Stomach (tissue), 19 donors: ENCODE measurements at places on chromosomes 1 and 21. TPM values are rescaled to one million over a fixed set of nuclear protein-coding genes. Genes with fewer than 3 reads are reported as not detected.

GRCh38 chr21:28235169-28235895 is 757.3 kb downstream of the LTN1 start:
- DNase-seq, result no peak
- H3K27me3 ChIP-seq, result no peaks in the 10 kb centered on the region
- no peaks in the 10 kb centered on the region for H3K36me3 ChIP-seq
- H3K27ac ChIP-seq, result no peak overlapping the region
- H3K4me1 ChIP-seq, result no peaks in the 10 kb centered on the region
- no peak overlapping the region for H3K4me3 ChIP-seq

- H3K27ac ChIP-seq, result peak overlapping the region; percentile 98
- no peaks in the 10 kb centered on the region for H3K36me3 ChIP-seq
- H3K4me3 ChIP-seq, result peak overlapping the region; percentile 71
- H3K4me1 ChIP-seq, result peaks cover 59% of the 10 kb centered on the region
These were observed 639 bp upstream of the SPATA1 start for GRCh38 chr1:84505493-84506001.

GRCh38 chr1:38444770-38445442 is 398.3 kb upstream of the POU3F1 start:
- H3K27ac ChIP-seq, result no peak overlapping the region
- no peaks in the 10 kb centered on the region for H3K27me3 ChIP-seq
- no peaks in the 10 kb centered on the region for H3K36me3 ChIP-seq
- DNase-seq, result no peak

The RSRP1 gene
- 144 TPM for total RNA-seq

The EPHB2 gene
- total RNA-seq, result not detected

The GNG12 gene
- total RNA-seq, result 62.4 TPM

The TMOD4 gene
- not detected for total RNA-seq

GRCh38 chr1:207040181-207040533 is 7.6 kb upstream of the C1orf116 start:
- no peaks in the 10 kb centered on the region for H3K27me3 ChIP-seq
- peak overlapping the region; percentile 1 for H3K27ac ChIP-seq
- no peaks in the 10 kb centered on the region for H3K36me3 ChIP-seq

DNA sequence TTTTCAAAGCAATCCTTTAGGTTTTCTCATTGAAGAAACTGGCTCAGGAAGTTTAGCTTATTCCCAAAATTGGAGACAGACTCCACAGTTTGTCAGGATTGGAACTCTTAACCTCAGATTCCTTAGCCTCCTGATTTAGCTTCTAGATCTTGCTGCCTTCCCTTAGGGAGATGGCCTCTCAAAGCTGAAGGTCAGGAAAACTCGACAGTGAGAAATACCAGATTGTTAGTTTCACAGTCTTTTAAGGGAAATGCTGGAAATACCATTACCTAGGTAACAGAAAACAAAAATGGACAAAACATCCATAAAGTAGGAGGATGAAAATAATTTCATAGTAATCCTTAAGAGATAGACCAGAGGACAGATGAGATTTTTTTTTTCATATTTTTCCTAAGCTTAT is 7.8 kb downstream of the RASAL2 start:
- H3K27ac ChIP-seq, result no peak overlapping the region
- H3K4me1 ChIP-seq, result peaks cover 54% of the 10 kb centered on the region
- no peaks in the 10 kb centered on the region for H3K36me3 ChIP-seq
- no peak overlapping the region for H3K4me3 ChIP-seq
- no peaks in the 10 kb centered on the region for H3K27me3 ChIP-seq

The DIP2A gene
- 52.9 TPM for total RNA-seq

DNA sequence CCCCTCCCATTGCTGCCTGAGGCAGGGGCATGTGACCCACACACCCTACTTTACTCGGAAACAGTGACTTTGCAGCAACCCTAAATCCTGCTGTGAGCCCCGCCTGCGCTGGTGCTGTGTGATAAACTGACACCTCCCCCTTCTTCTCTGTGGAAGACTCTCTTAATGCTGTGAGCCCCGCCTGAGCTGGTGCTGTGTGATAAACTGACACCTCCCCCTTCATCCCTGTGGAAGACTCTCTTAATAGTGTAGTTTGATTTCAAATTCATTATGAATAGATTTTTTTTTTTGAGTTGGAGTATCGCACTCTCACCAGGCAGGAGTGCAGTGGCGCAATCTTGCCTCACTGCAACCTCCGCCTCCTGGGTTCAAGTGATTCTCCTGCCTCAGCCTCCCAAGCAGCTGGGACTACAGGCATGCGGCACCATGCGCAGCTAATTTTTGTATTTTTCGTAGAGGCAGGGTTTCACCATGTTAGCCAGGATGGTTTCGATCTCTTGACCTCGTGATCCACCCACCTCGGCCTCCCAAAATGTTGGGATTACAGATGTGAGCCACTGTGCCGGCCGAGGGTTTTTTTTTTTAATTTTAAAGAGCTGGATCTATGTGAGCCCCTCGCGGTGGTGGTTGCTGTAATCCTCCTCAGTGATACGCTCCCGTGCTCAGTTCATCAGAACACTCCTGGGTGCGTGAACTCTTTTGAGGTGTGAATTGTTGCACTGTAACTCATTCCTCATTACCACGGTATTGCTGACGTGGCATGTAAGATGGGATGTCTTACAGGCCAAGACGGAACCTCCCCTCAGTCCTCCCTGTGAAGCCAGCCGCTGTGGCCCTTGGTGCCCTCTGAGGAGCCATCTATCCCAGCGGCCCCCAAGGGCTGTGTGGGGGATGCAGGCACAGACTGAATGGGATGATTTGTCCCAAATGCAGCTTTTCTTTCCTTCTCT is 60.3 kb downstream of the GALNT2 start:
- no peaks in the 10 kb centered on the region for H3K36me3 ChIP-seq
- no peaks in the 10 kb centered on the region for H3K27me3 ChIP-seq
- no peak overlapping the region for H3K27ac ChIP-seq
- no peak overlapping the region for H3K4me3 ChIP-seq
- peak; percentile 47 for DNase-seq

DNA sequence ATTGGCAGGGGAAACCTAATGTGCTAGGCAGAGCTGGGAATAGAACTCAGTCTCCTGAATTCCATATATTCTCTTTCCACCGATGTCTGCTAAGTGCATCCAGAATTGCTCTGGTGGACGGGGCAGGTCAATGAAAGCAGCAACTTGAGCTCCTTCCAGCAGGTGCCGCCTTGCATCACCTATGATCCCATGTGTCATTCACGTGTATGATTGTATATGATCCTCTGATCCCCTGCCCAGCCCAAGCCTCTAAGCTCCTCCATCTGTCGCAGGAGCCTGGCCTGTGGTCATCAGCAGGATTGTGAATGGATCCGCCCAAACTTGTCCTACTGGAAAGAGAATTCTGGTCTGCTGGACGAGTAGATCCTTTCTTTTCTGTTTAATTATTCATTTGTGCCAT is 13.1 kb downstream of the ACTA1 start:
- H3K4me1 ChIP-seq, result no peaks in the 10 kb centered on the region
- no peaks in the 10 kb centered on the region for H3K36me3 ChIP-seq
- no peak overlapping the region for H3K27ac ChIP-seq
- H3K4me3 ChIP-seq, result no peak overlapping the region

- H3K27me3 ChIP-seq, result no peaks in the 10 kb centered on the region
- no peak overlapping the region for H3K4me3 ChIP-seq
- DNase-seq, result no peak
- peak overlapping the region; percentile 75 for H3K27ac ChIP-seq
- peaks cover 97% of the 10 kb centered on the region for H3K36me3 ChIP-seq
- H3K4me1 ChIP-seq, result peaks cover 32% of the 10 kb centered on the region
These were observed 22.5 kb upstream of the PWP2 start for GRCh38 chr21:44084496-44085241.

The XPR1 gene
- total RNA-seq, result 10.3 TPM

DNA sequence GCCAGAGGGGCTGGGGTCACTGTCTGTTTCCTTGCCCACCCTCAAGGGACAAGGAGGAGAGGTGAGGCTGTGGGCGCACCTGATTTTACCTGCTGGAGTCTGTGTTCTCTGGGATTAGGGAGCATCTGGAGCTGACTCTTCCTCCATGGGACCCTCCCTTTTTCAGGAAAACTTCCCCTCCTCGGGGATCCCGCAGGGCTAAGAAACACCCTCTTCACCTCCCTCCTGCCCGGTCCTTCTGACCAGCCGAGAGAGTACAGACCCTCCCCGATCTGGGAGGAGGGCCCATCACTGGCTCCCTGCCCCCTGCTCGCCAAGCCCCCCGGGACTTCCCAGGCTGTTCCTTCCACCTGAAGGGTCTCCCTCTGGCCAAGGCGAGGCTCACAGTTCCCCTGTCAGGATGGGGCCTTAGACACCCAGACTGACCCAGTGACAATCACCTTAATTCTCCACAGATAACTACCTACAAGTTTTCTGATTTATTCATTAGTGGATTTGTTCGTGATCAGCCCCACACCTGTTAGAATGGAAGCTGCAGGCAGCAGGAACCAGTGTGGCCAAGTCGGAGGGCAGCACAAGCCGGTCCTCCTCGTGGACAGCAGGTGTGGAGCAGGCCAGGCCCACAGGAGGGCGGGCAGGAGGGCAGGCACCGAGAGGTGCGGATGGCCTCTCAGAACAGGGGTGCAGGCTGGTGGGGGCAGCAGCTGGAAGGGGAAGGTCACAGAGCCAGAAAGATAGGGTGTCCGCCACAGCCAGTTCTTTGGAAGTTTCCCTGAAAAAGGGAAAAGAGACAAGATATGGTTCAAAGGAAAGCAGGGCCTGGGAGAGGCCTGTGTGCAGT is 15.9 kb upstream of the SAMD11 start:
- no peak overlapping the region for H3K27ac ChIP-seq
- no peak overlapping the region for H3K4me3 ChIP-seq
- no peaks in the 10 kb centered on the region for H3K36me3 ChIP-seq
- peak; percentile 23 for DNase-seq
- peaks cover 60% of the 10 kb centered on the region for H3K4me1 ChIP-seq

GRCh38 chr1:31387612-31388011 is 14.7 kb upstream of the FABP3 start:
- peaks cover 3% of the 10 kb centered on the region for H3K4me1 ChIP-seq
- no peak for DNase-seq
- no peak overlapping the region for H3K4me3 ChIP-seq
- H3K36me3 ChIP-seq, result no peaks in the 10 kb centered on the region
- H3K27me3 ChIP-seq, result no peaks in the 10 kb centered on the region

The RSBN1 gene
- 58.9 TPM for total RNA-seq

- DNase-seq, result no peak
- no peak overlapping the region for H3K4me3 ChIP-seq
- no peaks in the 10 kb centered on the region for H3K4me1 ChIP-seq
- H3K27me3 ChIP-seq, result no peaks in the 10 kb centered on the region
- H3K27ac ChIP-seq, result no peak overlapping the region
These were observed 82.0 kb upstream of the ESRRG start for GRCh38 chr1:216805233-216805632.

The LCE3D gene
- not detected for total RNA-seq

- no peaks in the 10 kb centered on the region for H3K36me3 ChIP-seq
- H3K27ac ChIP-seq, result no peak overlapping the region
- peak; percentile 55 for DNase-seq
- H3K4me3 ChIP-seq, result no peak overlapping the region
- H3K27me3 ChIP-seq, result peaks cover 84% of the 10 kb centered on the region
- peaks cover 40% of the 10 kb centered on the region for H3K4me1 ChIP-seq
These were observed 531 bp downstream of the TSPEAR start for GRCh38 chr21:44710756-44711326.

- H3K4me3 ChIP-seq, result no peak overlapping the region
- no peaks in the 10 kb centered on the region for H3K27me3 ChIP-seq
- peaks cover 11% of the 10 kb centered on the region for H3K4me1 ChIP-seq
- H3K27ac ChIP-seq, result no peak overlapping the region
These were observed 142.9 kb upstream of the DUSP10 start for GRCh38 chr1:221884821-221885220.

The SLC35F3 gene
- 1.5 TPM for total RNA-seq

- H3K27ac ChIP-seq, result no peak overlapping the region
- DNase-seq, result no peak
- no peaks in the 10 kb centered on the region for H3K27me3 ChIP-seq
- H3K36me3 ChIP-seq, result no peaks in the 10 kb centered on the region
- H3K4me3 ChIP-seq, result no peak overlapping the region
These were observed 38.6 kb upstream of the SLC35F3 start for GRCh38 chr1:233865902-233866301.

DNA sequence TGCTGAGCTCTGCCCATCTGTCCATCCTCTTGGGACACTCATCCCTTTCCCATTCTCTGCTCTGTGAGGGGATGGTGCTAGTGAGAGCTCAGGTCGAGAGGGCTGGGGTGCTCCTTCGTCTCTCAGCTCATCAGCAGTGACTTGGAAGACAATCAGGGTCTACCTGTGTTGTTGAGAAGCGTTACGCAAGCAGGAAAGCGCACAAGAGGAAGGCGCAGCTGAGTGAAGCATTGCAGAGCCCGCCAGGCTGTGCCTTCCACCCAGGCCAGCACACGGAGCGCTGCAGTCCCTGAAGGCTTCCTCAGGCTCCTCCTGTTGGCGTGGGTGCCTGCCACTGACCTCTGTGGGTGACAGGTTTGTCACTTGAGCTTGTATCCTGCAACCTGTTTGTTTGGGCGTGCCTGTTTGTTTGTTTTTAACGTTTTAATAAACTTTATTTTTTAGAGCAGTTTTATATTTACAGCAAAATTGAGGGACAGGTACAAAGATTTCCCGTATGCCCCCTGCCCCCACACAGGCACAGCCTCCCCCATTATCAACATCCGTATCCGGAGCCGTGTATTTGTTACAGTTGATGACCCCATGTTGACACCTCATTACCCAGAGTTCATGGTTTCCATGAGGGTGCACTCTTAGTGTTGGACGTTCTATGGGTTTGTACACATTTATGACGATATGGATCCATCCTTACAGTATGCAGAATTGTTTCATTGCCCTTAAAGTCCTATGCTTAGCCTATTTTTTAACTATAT is 36.7 kb downstream of the ADARB1 start:
- H3K27me3 ChIP-seq, result no peaks in the 10 kb centered on the region
- peaks cover 63% of the 10 kb centered on the region for H3K4me1 ChIP-seq
- no peak overlapping the region for H3K27ac ChIP-seq
- H3K4me3 ChIP-seq, result no peak overlapping the region
- DNase-seq, result no peak

The SLC1A7 gene
- total RNA-seq, result 0.29 TPM

The IL19 gene
- not detected for total RNA-seq

GRCh38 chr21:44419679-44420078 is 35.6 kb upstream of the LRRC3 start:
- H3K4me3 ChIP-seq, result no peak overlapping the region
- DNase-seq, result no peak
- no peaks in the 10 kb centered on the region for H3K4me1 ChIP-seq
- no peaks in the 10 kb centered on the region for H3K36me3 ChIP-seq
- no peak overlapping the region for H3K27ac ChIP-seq

The LAMC2 gene
- 12.1 TPM for total RNA-seq

DNA sequence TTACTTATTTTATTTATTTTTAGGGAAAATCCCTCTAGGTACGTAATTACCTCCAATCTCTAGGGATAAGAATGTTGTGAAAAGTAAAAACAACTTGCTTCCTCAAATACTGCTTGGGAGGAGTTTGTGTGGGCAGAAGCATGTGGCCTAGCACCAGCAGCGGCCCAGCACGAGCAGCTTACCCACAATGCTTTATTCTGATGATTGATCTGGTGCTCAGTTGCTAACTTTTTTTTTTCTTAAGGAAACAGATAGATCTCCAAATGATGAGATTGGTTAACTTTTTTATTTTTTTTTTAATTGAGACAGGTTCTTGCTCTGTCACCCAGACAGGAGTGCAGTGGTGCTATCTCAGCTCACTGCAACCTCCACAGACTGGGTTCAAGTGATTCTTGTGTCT is 4.2 kb downstream of the CLIC6 start:
- H3K4me1 ChIP-seq, result peaks cover 26% of the 10 kb centered on the region
- no peaks in the 10 kb centered on the region for H3K36me3 ChIP-seq
- peaks cover 3% of the 10 kb centered on the region for H3K27me3 ChIP-seq
- no peak overlapping the region for H3K27ac ChIP-seq
- H3K4me3 ChIP-seq, result peak overlapping the region; percentile 69
- DNase-seq, result peak; percentile 55

The TMEM54 gene
- 60.7 TPM for total RNA-seq

GRCh38 chr1:98355656-98356383 is 305.7 kb upstream of the SNX7 start:
- H3K36me3 ChIP-seq, result no peaks in the 10 kb centered on the region
- H3K4me1 ChIP-seq, result no peaks in the 10 kb centered on the region
- H3K27ac ChIP-seq, result no peak overlapping the region
